ENCODE measurements at places on chromosomes 1 and 21.
A peak's percentile ranks its signal among the peaks of the same experiment; 100 is the strongest.

DNA sequence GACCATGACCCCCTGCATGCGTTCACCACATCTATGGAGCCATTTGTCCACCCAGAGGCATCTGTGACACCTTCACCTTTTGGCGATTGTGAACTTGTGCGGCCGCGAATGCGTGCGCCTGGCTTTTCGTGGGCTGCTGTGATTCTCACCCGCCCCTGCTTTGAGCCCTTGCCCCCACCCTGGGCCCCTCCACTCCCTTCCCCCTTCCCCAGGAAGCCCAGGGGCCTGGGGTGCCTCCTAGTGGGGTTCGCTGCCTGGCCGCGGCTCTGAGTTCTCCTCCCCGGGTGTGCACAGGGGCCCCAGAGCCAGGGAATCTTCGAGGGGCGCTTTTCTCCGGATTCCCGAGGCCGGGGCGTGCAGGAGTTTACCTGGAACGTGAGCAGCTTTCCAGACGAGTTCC is 97.9 kb upstream of the ACTRT2 start:
- DNase-seq, result no peak

- no peak for DNase-seq
These were observed 44.8 kb downstream of the USP1 start for GRCh38 chr1:62481681-62482080.

DNA sequence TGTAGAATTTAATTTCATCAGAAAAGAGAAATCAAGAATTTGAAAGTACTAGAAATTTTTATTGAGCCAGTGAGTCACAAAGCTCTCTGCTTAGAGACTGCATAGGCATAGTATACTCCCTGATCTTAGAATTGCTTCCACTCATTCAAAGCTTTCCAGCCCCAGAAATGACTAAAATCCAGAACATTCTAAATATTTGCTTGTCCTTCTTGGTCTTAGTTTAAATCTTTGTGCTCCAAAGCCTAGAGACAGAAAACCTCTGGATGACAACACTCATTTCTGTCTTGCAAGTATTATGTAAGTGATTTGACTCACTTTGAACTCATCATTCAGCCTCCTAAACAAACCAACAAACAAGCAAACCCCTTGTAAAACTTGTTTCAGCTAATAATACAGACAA is 74.2 kb downstream of the PTPRC start:
- no peak for DNase-seq

DNA sequence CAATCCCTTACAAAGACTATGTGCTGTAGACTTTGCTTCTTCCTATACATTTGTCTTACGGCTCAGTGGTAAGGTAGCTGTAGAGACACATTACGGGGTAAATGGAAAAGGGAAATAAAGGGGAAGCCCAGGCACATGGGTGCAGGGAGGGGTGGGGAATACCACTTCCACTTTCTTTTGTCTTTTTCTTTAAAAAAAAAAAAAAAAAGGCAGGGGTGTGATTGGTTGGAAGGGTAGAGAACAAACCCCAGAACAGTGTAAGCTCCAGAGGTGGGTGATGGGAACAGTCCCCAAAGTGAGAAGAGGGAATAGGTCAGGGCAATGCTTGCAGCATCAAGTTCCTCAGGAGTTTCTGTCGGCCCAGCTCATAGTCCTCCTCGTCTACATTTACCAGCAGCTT is 3.9 kb downstream of the NIT1 start:
- no peak for DNase-seq

DNA sequence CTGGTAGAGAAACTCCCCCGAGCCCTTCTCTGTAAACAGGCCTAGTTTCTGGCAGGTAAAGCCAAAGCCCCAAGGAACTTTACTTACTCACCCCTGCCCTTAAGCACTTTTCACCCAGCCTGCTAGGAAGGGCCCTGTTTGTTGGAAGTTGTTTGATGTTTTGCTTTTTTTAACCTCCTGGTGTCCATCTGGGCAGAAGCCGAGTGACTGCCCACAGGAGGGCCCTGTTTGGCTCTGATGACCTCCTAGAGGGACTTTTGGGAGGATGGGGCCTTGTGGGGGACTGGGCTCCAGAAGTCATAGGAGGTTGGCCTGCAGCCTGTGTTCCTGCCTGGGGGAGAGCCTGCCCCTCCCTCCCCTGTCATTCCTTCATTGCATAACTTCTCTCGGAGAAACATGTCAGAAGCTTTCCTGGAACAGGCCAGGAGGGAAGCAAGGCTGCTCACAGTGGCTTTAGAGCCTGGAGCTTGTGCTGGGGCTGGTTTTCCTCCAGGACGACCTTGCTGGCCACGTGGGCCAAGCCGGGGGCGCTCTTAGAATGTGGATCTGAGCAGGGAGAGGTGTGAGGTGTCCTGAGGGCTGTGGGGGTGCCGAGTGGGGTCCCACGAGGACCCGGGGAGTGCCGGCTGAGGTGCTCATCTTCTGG is 33.9 kb downstream of the COQ8A start:
- peak; percentile 38 for DNase-seq

- DNase-seq, result no peak
These were observed 64.8 kb downstream of the RAP1GAP start for GRCh38 chr1:21604208-21604957.

GRCh38 chr1:35441926-35442579 is 115.2 kb downstream of the KIAA0319L start:
- no peak for DNase-seq

DNA sequence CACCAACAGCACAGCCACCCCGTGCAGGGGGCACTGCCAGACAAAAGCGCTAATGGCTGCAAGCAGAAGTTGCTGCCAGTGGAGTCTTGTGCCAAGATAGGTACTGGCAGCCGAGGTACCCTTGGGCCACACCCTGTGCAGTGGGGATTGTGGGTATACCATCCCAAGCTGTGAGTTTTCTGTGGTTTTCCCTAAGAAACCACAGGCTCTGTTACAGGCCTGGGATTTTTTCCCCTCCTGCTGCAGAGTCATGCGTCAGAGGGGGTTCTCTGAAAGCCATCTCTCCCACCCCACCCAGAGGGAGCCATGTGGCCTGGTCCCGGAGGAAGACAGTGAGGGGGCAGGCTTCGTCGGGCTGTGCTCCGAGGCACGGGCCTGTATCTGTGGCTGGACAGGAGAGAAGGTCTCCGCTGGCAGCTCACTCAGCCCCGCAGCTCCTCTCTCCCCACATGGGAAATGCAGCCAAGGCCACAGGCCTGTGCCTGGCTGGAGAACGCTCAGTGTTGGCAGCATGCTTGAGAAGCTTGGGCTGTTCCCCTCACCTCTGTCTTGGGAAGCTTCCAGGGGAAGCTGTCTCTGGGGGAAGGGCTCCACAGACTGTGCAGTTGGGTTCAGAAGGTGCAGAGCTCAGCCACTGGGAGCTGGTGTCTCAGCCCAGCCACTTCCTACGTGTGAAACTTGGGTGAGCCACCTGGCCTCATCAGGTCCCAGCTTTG is 42.5 kb downstream of the NEK2 start:
- DNase-seq, result no peak

GRCh38 chr1:211335522-211336157 is 9.0 kb downstream of the TRAF5 start:
- no peak for DNase-seq

DNA sequence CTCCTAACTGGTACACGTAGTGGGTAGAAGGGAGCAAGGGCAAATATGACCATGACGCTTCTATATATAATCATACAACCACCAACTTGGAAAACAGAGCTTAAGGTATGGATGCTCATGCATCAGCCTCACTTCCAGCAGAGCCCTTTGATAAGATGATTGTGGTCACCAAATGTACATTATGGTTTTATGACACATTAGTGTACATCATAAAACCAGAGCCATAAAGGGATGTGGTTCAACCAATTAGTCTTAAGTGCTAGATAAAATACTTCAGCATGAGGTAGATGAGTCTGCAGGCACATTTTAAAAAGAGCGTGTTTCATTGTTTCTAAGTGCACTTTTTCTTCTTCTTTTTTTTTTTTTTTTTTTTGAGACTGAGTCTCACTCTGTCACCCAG is 43.7 kb downstream of the NIBAN1 start:
- DNase-seq, result peak; percentile 12

DNA sequence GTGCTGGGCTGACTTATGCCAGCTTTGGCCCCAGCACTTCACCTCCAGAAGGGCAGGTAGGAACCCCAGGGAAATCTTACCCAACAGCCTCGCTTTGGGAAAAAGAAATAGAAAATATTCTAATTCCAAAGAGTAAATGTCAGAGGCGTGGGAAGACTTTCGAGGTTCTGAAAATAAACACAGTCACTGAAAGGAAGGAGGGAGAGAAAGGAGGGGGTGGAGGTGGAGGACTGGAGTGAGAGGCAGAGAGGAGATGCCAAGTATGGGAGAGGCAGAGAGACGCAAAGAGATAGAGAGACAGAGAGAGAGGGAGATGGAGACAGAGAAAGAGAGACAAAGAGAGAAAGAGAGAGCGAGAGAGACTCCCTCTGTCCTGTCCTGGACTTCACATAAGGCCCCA is 395.0 kb downstream of the PTPRU start:
- DNase-seq, result no peak

DNA sequence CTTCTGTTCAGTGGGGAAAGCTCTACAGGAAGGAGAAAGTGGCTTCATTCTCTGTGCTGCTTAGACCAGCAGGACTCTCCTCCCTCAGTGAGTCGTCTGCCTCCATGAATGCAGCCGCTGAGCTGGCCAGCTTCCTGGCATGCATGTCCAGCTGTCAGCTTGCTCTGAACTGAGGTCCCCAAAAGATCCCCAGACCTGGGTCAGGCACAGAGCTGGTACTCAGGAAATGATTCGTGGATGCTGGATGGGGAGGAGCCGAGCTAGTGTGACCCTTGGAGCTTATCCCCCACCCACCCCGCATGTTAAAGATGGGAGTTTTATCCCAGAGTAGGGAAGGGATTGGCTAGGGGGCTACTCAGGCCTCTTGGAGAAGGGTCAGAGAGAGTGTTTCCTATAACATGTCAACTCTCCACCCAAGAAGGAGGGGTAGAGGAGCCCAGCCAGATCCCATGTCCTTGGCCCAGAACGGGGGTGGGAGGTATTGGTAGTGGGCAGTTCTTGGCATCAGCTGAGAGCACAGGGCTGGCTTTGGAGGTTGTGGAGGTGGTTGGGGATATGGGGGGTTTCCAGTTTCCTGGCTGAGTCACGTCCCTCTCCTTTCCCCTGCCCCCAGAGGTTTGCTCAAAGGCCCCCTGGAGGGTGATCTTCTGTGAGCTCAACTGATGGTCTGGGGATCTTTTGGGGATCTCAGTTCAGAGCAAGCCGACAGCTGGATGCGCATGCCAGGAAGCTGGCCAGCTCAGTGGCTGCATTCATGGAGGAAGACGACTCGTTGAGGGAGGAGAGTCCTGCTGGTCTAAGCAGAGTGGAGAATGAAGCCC is 110.1 kb downstream of the FOXD2 start:
- no peak for DNase-seq

- DNase-seq, result peak; percentile 76
These were observed 339 bp upstream of the RNPC3 start for GRCh38 chr1:103525114-103525606.

GRCh38 chr21:16084776-16085364 is 355.1 kb downstream of the USP25 start:
- DNase-seq, result no peak

GRCh38 chr1:43554444-43554992 is 23.8 kb downstream of the PTPRF start:
- DNase-seq, result no peak

DNA sequence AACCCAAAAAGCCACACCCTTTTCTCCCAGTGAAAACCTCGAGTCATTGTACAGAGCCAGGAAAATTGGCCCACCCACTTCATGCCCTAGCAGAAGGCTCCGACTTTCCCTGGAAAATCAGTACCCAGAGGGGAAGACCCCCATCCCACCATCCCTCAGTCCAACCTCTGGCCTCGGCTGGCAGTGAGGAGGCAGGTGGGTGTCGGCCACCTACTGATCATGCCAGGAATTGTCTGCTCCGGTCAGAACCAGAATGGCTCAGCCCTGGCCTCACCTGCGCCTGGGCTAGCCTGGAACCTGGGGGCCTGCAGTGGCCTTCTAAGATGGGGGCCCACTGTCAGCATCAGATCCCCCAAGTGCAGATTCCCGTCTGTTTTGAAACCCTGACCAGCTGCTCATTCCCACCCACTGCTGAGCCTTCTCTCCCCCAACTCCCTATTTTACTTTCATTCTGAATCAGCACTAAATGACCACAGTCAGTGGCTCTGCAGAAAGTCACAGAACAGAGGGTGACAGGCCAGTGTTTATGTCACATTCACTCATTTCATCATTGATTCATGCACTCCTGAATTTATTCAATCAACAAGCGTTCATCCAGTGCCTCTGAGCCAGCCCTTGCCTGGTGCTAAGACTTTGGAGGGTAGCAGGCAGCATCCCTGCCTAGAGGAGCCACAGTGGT is 3.0 kb upstream of the S100A9 start:
- no peak for DNase-seq

- no peak for DNase-seq
These were observed 30.7 kb downstream of the NOL9 start for GRCh38 chr1:6523566-6523965.

GRCh38 chr1:25573591-25573930 is 30.2 kb downstream of the LDLRAP1 start:
- peak; percentile 84 for DNase-seq

- DNase-seq, result no peak
These were observed 43.1 kb downstream of the PTGFRN start for GRCh38 chr1:116952738-116953275.

GRCh38 chr1:162689745-162690671 is 57.7 kb downstream of the DDR2 start:
- no peak for DNase-seq

DNA sequence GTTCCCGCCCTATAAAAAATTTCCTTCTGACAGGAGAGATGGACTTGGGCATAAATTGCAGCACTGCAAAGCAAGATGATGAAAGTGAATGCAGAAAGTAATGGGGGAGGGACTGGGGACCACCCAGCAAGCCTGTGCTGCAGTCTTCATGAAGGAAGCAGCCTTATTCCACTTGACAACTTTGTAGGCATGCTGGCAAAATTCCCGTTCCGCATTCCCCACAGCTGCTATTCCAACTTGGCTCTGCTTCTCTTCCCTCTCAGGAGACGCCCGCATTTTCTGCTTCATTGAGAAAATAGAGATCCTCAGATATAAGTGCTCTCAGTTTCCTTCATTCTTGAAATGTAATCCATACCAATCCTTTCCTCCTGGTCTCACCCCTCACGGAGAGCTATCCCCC is 2.4 kb downstream of the HMGB4 start:
- peak; percentile 17 for DNase-seq

GRCh38 chr1:1799716-1800115 is 21.4 kb upstream of the NADK start:
- DNase-seq, result no peak
